Stimulated activated CD4-positive, alpha-beta T cell treated with anti-CD3 and anti-CD28 coated beads, TNF-alpha, amount 100 ng/mL, for 48 hours (primary cell): ENCODE measurements at places on chromosomes 1 and 21.

DNA sequence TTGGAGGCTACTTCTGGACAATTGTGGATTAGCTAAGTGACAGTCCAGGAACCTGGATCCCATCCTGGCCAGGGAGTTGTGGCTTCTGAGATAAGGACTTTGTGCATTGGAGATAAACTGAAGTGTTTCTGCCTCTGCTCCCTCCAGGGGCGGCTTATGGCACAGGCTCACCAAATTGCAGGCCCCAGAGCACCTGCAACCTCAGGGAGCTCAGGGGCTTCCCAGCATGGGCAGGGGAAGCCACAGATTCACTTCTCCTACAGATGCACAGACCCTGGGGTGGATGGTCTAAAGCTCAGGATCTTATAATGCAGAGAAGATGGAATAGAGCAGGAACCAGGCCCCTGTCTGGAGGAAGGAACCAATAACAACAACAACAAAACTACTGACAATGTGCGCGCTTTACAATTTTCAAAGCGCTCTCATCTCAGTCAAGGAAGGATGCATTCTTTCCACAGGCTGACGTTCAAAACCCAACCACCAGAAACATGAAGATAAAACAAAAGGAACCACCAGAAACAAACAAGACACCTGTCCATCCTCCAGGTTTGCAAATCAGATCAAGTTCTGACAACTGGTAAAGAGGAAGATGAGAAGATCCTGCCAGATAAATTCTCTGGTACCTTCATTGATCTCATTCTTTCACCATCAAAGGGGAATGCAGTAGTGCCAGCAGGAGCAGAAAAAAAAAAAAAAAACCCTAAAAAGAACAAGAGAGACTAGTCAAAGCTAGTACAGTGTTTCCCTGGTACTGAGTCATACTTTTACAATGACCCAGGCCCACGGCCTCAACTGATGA, 121.0 kb upstream of the IRF2BP2 start:
- DNase-seq: peak; percentile 36

GRCh38 chr1:206094024-206094423, 23.2 kb downstream of the AVPR1B start:
- DNase-seq: no peak

GRCh38 chr1:87370544-87370943, 41.9 kb downstream of the LMO4 start:
- no peak for DNase-seq

DNA sequence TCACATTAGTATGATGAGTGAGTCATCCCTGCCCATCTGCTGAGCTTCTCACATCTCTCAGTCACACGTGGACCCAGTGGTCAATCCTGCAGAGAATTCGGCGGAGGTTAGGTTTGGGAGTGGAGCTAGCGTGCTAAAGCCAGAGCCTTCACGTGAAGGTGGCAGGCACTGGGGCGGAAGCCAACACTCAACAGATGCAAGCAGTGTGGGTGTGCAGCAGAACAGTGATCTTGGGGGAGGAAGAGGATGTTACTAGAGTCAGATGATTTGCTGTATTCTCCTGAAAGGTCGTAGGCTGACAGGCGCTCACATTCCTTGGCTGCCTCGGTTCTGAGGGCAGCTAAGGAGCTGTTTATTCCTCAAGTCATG, 6.7 kb downstream of the C1orf115 start:
- no peak for DNase-seq

GRCh38 chr1:93080179-93080823, 1.2 kb downstream of the MTF2 start:
- DNase-seq: no peak

DNA sequence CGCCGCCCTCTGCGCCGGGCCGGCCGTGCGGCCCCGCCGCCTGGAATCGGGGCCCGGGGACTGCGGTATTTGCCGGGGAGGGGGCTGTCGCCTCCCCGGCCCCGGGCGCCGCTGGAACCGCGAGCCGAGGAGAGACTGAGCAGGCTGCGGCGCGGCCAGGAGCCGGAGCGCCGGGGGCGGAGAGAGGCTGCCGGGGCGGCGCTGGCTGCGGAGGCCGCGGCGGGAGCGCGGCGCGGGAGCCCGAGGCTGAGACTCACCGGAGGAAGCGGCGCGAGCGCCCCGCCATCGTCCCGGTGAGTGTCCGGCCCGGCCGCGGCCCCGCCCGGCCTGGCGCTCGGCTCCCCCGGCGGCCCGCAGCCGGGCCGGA, 746 bp downstream of the DYRK1A start:
- no peak for DNase-seq

GRCh38 chr21:40687625-40688024, 159.3 kb downstream of the DSCAM start:
- no peak for DNase-seq

GRCh38 chr1:115669002-115669673, 27.4 kb downstream of the VANGL1 start:
- DNase-seq: no peak

GRCh38 chr1:156868341-156868740, 7.7 kb downstream of the NTRK1 start:
- no peak for DNase-seq

DNA sequence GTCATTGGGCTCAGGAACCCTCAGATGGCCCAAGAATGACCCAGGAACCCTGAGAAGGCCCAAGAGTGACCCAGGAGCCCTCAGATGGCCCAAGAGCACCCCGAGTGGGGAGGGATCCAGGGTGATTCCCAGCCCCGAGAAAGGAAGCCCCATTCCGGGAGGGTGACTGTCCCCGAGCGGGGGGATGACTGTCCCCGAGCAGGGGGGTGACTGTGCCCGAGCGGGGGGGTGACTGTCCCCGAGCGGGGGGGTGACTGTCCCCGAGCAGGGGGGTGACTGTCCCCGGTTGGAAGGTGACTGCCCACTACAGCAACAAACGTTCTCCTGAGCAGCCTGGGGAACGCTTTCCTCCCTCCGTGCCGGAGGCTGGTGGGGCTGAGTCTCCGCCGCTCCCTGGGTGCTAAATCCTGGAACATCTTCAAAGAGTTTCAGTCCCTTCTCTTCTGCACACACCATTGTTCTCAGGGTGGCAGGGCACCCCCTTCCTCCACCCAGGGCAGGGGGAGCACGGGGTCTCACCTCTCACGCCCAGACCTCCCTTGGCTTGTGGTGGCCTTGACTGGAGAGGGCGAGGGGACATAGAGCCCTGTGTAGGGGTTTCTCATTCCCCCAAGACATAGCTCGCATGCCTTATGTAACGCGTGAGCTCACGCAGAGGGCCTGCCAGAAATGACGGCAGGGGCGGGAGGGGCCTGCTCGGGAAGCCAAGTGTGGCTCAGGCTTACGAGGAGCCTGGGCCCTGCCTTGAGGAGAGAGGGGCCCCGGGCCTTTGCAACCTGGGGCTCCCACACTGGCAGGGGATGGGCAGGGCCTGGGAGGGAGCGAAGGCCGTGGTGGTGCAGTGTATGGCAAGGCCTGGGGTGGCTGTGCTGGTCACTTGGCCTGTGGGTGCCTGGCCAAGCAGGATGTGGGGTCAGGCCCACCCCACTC, 14.3 kb upstream of the SKI start:
- no peak for DNase-seq

GRCh38 chr1:246108278-246108925, 398.7 kb downstream of the SMYD3 start:
- DNase-seq: no peak

- DNase-seq: peak; percentile 36
Observed at GRCh38 chr21:44428281-44428960, 26.9 kb upstream of the LRRC3 start.

GRCh38 chr1:18485227-18485626, 4.5 kb downstream of the KLHDC7A start:
- no peak for DNase-seq

DNA sequence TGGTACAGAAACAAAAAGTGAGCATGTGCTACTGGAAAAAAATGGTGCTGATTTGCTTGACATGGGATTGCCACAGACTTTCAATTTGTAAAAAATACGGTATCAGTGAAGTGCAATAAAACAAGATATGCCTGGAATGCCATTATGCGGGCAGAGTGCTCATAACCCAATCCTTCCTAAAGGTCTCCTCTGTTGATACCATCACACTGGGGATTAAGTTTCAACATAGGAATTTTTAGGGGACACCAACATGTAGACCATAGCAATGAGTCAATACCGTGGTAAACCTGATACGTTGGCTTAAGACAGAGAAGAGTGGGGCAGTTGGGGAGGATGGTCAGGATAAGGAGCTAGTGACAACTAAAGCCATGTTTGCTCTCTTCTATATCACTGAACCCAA, 20.5 kb downstream of the MX1 start:
- no peak for DNase-seq

GRCh38 chr1:63891060-63891690, 117.4 kb downstream of the ROR1 start:
- DNase-seq: no peak

DNA sequence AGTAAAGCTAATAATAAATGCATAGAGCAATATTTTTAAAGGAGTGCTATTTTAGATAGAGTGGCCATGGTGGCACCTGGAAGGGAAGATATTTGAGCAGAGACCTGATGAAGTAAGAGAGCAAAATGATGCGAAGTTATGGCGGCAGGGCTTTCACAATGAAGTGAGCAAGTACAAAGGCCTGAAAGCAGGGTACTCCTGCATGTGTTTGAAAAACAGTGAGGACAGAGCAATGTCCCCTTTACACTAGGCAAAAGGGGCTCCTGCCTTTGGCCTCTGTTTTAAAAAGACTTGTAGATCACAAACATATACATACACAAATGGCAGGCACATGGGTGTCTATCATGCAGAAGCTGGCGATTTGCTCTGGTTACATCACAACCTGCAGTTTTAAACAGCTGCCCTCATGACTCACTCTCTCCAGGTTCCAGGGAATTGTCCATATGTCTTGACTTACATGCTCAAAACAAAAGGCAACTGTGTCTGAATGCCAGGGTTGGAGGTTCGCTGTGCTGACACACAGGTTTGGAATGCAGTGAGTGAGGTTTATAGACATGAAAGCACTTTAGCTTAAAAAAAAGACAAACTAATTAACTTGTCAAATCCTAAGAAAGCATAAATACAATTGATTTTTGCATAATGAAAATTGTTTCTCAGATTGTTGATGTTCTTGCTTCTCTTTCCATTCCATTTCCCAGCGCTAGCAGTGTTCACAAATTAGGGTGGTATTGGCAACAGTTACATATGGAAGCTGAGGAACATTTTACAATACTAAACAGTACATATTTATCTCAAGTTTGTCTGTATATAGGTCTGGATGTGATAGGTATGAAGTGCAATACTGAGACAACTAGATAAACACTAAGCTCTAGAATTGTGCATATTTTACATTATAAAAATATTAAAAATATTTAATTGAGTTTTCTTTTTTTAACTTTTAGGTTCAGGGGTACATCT, 313.9 kb downstream of the BARHL2 start:
- no peak for DNase-seq

DNA sequence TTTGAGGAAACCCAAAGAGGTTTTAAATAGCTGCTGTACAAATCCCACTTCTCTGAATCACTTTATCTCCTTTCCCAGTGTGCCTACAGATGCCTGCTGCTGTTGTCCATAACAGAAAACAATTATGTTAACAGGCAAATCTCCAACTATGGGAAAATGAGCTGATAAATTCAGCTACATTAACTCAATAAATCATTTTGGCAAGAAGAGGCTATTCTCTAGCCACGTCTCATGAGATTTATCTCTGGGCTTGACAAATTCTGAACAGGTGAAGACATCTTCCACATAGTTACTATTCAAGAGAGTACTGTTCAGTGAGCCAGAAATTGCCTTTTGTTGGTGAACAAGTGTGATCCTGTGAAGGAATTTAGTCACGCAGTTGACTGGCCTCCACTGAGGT, 327.1 kb upstream of the FMN2 start:
- DNase-seq: no peak

DNA sequence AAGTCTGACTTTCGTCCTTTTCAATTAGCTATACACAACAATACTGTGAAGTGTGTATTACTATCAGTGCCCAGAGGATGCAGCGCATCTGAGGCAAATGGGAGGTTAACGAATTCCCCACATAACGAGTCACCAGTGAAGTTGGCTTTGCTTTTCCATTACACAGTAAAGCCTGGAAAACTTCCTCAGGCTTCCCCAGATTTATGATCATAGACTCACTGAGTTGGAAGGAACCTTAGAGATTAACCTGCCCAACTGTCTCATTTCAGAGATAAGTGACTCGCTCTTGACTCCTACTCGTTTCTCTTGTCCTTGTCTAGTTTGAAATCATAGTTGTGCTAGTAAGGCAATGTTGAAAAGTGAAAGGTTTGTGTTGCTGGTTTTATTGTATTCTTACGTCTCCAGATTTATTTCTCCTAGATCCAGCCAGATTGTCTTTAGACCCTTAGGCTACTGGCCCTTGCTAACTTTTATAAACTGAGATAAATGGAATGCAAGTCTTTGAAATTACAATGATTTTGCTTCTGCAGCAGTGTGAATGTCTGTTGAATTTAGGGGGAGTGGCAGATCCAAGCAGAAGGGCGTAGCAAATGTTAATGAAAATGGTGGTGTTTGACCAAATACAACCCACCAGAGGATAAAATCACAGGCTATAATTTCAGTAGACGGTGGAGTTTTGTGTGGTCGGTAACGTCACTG, 17.3 kb downstream of the S1PR1 start:
- DNase-seq: no peak

DNA sequence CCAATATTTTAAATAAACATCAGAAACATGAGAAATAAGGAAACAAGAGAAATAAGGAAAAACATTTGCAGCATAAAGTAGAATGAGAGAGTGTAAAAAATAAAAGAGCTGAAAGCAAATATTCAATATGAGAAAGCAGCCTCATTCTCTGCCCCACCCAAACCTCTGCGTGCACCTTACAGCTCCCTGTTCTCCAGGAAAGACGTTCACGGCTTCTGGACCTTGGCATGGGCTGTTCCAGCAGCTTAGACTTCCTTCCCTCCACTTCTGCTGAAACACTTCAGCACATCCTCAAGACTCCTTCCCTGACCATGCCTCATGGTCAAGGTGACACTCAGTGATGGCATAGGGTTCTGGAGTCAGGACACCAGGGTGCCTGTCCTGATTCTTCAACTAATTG, 23.3 kb downstream of the ALPL start:
- no peak for DNase-seq

GRCh38 chr21:45935628-45936027, 45.9 kb upstream of the COL6A1 start:
- DNase-seq: no peak

DNA sequence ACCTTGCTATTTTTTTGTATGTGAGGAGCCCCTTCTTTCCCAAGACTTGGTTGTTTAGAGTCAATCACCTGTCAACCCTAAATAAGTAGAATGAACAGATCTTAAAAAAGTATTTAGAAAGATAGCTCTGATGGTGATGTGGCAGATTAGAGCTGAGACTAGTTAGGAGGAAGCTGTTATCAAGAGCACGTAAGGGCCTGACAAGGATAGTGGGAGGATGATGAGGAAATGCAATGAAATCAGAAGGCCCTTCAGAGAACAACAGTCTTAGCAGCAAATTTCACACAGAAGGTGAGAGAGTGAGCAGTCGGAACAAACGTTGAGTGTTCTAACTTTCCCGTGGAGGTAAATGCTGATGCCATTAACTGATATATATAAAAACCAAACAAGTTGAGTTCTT, 15.9 kb upstream of the S1PR1 start:
- DNase-seq: no peak

DNA sequence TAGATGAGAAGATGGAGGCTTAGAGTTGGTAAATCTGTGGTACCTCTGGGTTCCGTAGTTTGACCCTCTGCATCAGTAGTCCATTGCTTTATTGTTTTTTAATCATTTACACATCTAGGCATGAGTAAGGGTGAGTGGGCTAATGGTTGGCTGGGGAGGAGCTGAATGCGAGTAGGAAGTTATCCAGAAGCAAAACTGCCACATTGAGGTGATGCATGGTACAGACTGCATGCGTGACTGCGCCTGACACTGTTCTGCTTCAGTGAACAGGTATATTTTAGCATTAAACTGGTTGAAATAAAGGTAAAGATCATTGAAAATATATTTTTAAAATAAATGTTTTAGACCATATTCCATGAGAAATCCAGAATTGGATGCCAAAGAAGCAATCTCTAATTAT, 4.4 kb downstream of the DNAJC16 start:
- no peak for DNase-seq
